HAP-1 (cell line): ENCODE measurements at places on chromosomes 3 and 15.

DNA sequence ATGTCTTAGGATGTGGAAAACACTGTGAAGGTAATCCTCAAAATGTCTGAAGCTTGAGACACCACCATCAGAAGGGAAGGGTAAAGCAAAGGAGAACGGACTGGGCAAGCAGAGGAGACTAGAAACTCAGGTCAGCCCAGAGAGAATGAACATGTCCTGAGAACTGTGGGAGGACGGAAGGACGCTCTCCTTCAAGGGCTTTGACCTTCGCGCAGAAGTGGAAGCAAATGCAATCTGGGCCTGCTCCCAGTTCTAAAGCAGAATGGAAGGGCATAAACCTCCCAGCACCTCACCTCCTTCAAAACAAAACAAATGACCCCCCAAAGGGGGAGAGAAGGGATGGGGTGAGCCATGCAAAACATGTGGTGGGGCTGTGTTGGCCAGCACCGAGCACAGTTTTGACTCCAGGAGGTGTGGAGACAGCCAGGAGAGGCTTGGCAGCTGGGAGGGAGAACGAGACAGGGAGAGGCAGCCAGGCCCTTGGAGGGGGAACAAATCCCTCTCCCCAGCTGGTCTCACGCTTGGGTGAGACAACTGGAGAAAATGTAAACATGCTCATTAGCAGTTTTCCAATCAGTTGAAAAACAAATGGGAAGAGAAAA is 222.4 kb upstream of the WNT5A start:
- no peak for DNase-seq

- DNase-seq = no peak
Measured at GRCh38 chr3:184584464-184584891, 22.9 kb downstream of the EPHB3 start.

DNA sequence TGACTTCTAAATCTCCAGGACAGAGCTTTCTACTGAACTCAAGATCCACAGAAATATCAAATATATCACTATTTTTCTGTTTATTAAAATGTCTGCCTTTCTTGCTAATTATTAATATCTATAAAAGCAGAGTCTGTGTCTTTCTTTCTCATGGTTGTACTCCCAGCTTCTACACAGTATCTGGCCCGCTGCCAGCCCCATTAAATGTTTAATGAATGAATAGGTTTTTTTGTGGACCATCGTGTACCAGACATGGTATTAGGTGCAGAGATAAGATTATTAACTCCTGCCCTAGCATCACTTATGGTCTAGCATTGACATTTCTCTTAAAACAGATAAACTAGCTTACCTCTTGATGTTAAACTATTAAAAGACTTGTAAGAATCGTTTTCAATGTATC is 111.4 kb upstream of the RBMS3 start:
- no peak for DNase-seq

DNA sequence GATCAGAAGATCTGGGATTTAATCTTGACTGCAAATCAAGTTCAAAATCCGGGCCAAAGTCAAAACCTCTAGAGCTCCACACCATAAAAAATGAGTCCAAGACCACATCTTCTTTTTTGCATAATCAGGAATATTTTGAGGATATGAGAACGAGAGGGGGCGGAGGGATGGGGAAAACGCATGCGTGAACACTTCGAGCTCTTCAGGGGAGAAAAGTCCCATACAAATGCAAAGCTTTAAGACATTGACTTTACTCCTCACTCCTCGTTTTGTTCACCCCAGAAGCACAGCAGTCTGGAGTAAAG is 68.2 kb downstream of the SUMF1 start:
- DNase-seq = no peak

GRCh38 chr3:46192939-46193338 is 15.2 kb downstream of the CCR1 start:
- no peak for DNase-seq

GRCh38 chr3:185021256-185021655 is 131.6 kb downstream of the C3orf70 start:
- no peak for DNase-seq

GRCh38 chr3:171391432-171391831 is 68.8 kb downstream of the TNIK start:
- DNase-seq = no peak

DNA sequence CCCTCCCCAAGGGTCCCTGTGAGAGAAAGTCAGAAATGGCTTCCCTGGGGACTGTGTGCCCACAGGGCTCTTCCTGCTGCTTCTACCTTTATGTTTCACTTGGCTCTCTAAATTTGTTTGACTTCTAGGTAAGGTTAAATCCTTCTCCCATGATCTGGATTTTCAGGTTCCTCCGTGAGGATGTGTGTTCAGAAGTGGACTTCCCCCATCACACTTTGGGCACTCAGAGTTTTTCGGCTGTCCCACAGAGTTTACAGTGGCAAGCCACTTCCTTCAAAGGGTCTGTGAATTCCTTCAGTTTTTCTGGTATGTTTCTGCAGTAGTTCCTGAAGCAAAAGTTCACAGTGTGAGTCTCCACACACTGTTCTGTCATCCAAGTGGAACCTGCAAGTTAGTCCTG is 30.9 kb upstream of the RARB start:
- DNase-seq = no peak

GRCh38 chr3:151839313-151839631 is 25.4 kb downstream of the AADAC start:
- no peak for DNase-seq

GRCh38 chr3:130374033-130374432 is 28.6 kb downstream of the COL6A5 start:
- DNase-seq = no peak

DNA sequence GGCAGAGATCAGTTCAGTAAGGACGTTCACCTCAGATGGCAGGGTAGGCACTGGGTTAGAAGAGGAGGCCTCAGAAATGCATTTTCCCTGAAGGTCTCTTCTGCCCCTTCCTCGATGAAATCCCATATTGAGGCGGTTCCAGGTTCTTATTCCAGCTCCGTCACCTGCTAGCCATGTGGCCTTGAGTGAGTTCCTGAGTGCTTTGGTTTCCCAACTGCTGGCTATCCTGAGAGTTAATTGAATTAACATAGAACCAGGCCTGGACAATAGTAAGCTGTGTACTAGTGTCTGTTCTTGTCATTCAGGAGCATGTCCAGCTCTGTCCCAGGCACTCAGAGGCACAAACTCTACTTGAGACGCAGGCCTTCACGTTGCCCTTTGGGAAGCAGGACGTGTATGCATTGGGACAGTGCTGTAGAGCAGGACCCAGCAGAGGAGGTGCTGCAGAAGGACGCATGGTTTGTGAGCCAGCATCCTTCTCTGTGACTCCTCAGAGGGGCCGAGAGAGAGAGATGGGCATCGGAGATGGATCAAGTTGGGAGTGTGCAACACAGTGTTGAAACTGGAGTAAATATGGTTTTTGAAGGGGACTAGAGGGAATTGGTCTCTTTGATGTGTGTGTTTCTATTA is 114.2 kb downstream of the ASB7 start:
- DNase-seq = no peak

- DNase-seq = no peak
Measured at GRCh38 chr3:196471551-196471950, 32.0 kb downstream of the RNF168 start.

DNA sequence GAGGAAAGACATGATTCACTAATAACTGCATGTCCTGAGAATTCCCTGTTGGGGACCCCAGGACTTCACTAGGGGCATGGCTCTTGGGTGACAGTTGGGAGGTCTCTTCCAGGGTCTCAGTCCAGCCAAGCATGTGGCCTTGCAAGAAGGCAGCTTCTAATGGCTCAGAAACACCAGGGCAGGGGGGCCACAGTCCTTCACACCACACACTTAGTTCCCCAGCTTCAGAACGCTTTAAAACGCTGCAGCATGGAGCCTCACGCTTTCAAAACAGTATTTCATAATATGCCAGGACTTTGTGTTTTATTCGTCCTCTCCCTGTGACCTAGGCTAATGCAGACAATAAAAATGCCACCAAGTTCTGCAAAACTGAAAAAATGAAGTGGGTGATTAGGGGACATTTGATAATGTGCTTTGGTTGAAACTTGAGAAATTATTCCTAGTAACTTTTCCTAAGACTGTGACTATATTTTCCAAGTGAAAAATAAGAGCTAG is 48.4 kb upstream of the LIMD1 start:
- no peak for DNase-seq

- DNase-seq = no peak
Measured at GRCh38 chr15:39461536-39462130, 119.2 kb upstream of the THBS1 start.

- DNase-seq = no peak
Measured at GRCh38 chr3:42498791-42499477, 3.5 kb upstream of the VIPR1 start.

DNA sequence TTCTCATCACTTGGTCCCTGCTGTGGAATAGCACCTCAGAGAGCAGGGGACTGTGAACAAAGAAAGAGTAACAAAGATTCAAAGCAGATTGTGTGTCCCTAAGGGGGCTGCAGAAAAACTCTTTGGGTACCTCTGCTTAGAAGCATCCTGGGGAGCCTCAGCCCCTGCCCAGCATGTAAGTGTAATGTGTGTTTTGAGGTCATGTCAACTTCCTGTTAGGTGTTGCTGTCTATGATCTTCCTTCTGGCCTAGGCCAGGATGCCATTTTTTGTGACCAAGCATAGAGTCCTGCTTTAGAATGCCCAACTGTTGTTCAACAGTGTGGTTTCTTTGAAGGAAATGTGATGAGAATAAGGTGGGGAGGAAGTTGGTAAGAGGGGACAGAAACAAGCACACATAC is 77.1 kb upstream of the BCL6 start:
- DNase-seq = no peak

GRCh38 chr3:179450261-179450701 is 989 bp downstream of the GNB4 start:
- no peak for DNase-seq
